ENCODE measurements at places on chromosomes 5 and 9.

- no peak for DNase-seq
Measured at GRCh38 chr5:66644111-66644510, 47.9 kb downstream of the MAST4 start.

GRCh38 chr5:78509884-78510769 is 138.4 kb downstream of the LHFPL2 start:
- peak; percentile 8 for DNase-seq

- DNase-seq, result no peak
Measured at GRCh38 chr5:32225445-32225844, 51.3 kb upstream of the GOLPH3 start.

GRCh38 chr9:134538856-134539566 is 102.6 kb upstream of the COL5A1 start:
- DNase-seq, result no peak

DNA sequence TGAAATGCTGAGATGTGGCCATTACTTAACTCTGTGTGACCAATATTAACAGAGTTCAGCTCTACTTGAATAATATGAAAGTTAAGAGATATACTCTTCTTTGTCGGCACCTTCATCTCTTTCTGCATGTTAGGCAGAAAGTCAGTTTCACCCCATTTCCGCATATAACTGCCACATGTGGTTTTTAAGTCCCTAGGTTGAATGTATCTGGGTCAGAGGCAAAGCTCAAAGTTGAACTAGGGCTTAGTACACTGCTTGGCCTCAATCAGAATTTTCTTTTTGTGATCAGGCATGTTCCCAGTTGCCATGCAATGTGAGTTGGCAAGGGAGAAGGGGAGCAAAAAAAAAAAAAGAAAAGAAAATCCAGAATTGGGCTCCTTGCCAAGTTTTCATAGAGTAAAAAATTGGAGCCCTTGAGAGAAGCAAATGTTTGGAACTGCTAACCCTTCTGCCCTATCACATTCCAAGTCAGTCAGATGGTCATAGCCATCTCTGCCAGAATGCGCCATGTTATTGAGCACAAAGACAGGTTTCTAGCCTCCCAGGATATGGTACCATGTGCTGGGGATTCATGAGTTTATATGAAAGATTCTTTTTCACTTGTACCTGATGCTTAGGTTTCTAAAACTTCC is 251.2 kb upstream of the RORB start:
- no peak for DNase-seq

DNA sequence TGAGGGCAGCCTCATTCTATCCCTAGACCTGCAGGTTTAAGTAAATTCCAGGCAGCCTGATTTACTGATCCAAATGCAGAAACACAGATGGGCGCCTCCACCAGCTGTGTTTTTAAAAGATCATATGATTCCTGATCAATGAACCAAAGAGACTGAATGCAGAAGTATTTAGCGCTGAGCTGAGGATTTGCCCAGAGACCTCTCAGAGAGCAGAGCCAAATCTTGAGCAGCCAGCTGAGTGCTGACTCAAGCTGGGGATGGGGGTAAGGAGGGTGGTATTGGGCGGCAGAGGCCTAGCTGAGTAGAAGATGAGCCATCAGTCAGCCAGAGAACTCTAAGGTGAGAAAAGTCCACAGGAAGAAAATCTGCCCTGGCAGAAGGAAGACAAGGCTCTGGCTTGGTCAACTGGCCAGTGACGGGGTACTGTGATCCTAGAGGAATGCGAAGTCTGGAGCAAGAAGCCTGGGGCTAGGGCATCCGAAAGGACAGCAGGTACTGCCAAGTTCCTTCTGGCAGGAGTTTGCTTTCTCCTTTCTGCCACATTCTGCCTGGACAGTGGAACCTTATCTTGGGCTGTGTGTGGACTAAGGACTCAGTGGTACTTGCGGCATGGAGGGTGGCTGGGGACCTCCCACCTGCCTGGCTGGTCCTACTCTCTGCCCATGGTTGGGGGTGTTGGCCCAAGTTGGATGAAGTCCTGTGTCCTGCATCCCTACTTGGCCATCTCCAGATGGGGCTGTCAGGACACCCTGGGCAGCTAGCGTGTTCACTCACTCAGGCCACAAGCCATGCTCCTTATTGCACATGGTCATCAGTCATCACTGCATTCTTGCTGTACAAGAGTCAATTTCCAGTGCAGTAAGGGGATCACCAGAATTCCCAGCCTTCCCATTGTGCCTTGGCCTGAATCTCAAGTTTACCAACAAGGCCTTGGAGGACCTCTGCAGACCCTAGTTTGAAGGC is 34.5 kb upstream of the CDKN2AIPNL start:
- DNase-seq, result no peak

GRCh38 chr5:86780018-86780417 is 162.3 kb downstream of the COX7C start:
- DNase-seq, result no peak

DNA sequence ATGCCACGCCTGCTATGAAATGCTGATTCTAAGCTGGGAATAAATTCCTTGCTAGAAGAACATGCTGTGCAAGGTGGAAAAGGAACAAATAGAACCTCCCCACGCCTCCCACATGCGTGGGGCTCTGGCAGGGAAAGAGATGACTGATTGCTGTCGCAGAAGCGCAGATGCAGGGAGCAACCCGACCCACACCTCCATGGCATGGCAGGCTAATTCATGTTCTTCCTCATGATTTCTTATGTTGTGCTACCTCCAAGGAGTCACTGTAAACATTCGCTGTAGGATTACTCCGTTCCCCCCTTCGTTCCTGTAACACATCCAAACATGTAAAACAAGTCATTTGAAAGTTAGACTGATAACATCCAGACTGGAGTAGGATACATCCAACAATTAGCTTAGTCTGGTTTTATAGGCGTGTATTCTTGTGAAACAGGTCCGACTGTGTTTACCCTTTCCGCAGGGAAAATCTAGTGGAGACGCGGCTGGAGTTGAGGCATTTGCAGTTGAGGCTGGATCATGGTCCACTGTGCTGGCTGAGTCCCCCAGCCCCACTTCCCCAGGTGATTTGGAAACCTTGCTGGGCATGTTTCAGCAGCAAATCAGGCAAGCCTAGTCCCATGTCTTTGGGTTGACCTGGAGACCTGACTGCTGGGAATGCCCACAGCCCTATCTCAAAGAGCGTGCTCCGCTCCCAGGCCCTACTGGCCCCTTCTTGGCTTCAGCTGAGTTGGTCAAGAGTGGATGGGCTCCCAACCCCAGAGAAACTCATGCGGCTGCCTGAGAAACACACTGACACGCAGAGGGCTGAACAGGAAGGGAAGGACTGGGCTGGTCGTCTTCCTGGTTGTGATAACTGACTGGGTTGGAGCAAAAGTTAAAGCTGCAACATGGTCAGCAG is 24.8 kb upstream of the ANKRD33B start:
- DNase-seq, result no peak

DNA sequence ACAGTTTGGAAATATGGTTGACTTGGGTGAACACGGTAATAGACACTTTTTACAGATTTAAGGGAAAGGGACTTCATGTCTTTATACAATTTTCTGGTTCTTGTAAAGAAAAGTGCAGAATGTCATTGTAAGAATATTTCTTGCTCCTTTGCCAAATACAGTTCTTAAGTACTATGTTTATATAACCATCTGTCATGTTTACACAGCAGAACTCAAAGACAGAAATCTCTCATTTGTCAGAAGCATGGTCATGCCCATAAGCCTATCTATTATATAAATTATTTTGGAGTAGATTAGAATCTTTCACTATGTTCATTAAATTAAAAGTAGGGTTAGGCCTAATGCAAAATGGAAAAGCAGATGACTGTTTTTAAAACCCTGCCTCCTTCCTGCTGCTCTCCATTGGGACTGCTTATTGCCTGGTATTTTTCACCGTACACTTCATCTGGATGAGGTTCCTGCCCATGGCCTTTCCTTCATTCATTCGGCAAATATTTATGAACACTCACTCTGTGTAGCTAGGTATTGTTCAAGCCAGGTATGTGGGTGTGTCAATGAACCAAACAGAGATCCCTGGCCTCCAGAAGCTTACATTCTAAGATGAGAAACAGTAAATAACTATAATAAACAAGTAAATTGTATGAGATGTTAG is 558.1 kb downstream of the NR2F1-AS1 start:
- DNase-seq, result no peak

DNA sequence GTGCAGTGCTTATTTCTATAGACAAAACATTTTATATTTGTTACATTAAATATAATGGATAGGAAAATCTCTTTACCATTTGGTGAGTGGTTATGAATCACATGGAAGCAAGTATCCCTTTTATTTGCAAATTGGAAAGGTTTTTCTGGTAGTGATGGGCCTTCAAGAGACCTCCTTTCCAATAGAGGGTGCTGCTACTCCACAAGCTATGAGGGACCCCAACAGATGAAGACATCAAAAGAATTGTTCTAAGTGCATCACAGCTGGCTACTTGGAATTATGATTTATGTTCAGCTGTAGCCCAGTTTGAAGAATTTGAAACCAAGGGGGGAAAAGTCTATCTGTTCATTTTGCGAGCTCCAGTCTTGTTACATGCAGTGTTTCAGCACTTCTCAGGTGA is 493.7 kb upstream of the SGCD start:
- no peak for DNase-seq

GRCh38 chr5:133383580-133383939 is 228.8 kb downstream of the FSTL4 start:
- no peak for DNase-seq

GRCh38 chr5:1331861-1332405 is 13.0 kb downstream of the CLPTM1L start:
- no peak for DNase-seq

DNA sequence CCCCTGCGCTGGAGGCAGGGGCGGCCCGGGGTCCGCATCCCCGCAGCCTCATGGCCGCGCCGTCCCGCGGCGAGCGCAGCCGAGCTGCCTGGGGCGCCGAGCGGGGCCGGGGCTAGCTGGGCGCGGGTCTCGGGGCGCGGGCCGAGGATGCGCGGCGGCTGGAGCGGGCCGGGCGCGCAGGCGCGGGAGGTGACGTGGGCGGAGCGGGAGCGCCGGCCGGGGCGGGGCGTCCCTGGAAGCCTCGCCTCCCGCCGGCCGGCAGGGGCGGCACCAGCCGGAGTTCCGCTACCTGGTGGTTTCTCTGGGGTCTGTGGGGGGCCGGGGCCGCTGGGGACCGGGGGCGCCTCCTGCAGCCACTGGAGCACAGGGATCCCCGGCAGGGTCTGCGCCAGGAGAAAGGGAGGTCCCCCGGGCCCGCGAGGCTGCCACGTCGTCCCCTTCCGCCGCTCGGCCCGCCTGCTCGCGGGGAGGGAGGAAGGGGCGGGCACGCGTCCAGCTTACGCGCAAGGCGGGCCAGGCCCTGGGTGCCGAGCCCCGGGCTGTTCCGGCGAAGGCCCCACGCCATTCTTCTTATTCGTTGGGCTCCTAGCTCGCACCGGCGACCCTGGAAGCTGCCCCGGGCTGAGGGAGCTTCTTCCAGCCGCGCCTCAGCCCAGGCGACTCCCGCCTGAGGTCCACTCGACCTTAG is at the start of gene LPCAT1:
TSS of gene LPCAT1 (minus strand) at position 168 of the 688 bp plus-strand sequence. CDS start at position 52, 116 bp downstream.
- DNase-seq, result peak; percentile 62

DNA sequence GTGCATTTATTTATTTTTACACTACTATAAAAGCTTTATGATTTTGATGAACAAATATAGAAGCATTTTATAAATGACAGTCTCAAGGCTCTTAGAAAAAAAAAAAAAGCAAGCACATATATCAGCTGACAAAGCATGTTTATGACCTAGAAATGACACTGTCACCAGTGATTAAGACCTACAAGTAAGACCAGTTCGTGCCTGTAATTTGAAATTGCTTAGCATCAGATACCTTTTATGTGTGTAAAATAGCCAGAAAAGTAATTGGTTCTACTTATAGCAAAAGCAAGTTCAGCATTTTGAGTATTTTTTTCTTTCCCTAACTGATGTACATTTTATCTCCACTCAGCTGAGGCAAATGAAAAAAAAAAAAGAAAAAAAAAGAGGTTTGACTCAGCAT is 808.4 kb downstream of the CDH18 start:
- no peak for DNase-seq

DNA sequence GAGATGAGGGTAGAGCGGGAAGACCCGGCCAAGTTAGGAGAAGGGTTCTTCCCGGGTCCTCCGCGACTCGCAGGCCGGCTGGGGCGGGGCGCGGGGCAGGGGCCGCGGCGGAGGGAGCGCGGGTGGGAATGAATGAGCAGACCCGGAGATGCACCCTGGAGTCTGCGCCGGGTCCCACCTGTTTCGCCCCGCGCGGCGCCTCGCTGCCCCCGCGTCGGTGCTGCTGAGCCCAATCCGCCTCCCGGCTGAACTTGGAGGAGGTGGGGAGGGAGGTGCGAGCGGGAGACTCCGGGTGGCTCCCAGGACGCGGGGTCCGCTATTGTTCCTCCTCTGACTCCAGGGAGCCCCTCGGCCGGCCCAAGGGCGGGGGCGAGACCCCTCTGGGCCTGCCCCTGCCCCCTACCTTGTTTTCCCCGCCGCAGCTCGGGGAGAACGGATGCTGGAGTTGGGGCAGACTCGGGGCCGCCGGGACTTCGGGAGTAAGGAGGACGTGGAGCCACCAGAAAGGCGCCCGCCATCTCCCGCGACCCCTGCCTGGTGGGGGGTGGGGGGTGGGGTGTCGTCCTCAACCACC is 659 bp downstream of the RAI14 start:
- no peak for DNase-seq

GRCh38 chr5:77958642-77959330 is 182.6 kb upstream of the TBCA start:
- DNase-seq, result no peak

DNA sequence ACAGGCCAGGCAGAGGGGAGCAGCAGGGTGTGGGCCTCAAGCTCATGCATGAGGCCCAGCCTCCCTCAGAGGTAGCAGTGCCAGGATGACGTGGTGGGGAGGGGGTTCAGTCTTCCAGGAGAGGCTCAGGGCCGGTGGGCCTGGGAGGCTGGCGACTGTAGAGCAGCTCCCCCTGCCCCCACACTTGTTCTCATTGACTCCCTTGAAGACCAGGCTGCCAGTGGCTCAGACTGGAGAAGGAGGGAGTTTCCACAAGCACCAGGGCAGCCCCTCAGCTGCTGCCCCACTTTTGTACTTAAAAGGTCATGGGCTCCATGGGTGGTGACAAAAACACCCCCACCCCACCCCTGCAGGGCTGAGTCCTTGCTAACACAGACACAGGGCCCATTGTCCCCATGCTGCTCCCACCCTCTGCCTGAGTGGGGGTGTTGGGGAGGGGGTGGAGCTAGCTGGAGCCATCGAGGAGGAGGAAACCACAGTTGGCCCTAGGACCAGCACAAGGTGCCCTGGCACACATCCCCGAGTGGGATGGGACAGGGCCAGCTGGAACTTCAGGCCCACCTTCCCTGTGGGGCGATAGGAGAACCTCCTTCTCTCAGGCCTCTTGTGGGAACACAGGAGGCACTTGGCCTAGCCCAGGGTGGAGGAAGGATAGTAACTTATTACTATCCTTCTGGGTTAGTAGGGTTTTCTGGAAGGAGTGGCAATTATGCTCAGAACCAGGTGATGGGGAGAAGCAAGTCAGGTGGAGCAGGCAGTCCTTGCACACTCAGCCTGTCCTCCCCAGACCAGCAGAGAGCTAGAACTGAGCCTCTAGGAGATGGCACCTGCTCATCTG is 10.7 kb downstream of the PDLIM4 start:
- no peak for DNase-seq

GRCh38 chr5:86983208-86983607 is 284.5 kb upstream of the RASA1 start:
- DNase-seq, result no peak

DNA sequence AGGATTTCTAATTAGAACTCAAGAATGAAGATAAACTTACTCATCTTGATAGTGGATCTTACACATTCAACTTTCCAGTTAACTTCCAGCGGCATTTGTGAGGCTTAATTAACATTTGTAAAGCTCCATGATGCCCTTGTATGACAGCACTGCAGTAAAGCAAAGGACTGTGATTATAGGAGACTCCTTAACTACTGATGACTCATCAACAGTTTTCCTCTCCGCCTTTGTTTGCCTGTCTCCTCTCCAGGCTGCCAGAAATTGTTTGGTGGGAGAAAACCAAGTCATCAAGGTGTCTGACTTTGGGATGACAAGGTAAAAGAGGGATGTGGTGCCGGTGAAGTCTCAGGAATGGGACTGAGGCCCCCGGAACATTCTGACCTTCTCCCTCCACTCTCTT is 20.4 kb upstream of the CYFIP2 start:
- DNase-seq, result no peak
